ENCODE measurements at places on chromosomes 12 and 14. TPM values are rescaled to one million over a fixed set of nuclear protein-coding genes. Genes with fewer than 3 reads are reported as not detected.

The SLCO1C1 gene
- polyA plus RNA-seq, result 0.95 TPM

The OR4E2 gene
- polyA plus RNA-seq, result not detected

The TEX52 gene
- polyA plus RNA-seq, result 0.34 TPM

The TUBA1B gene
- 1,230 TPM for polyA plus RNA-seq

All from left renal cortex interstitium (tissue), 4 donors.